ENCODE measurements at places on chromosomes 6 and 20. TPM values are rescaled to one million over a fixed set of nuclear protein-coding genes. Genes with fewer than 3 reads are reported as not detected.

DNA sequence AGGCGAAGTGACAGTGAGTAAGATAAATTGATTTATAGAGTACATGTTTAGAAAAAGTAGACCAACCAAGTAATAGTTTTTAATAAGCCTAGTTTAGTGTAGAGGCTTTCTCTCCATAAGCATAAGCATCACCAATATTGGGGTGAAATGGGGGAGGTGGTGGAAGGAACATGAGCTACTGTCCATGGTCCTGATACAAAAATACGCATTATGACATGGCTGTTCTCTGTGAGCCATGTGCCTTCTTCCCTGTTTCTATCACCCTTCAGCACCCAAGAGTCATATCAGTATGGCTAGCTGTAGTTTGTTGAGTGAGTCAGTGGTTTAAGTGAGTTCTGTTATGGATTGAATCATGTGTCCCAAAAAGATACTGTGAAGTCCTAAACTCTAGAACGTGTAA, 150.8 kb downstream of the EDN1 start:
- H3K27ac ChIP-seq: no peak overlapping the region
- H3K4me3 ChIP-seq: no peak overlapping the region
- DNase-seq: no peak
- no peaks in the 10 kb centered on the region for H3K4me1 ChIP-seq
- no peaks in the 10 kb centered on the region for H3K36me3 ChIP-seq
- peaks cover 14% of the 10 kb centered on the region for H3K27me3 ChIP-seq

DNA sequence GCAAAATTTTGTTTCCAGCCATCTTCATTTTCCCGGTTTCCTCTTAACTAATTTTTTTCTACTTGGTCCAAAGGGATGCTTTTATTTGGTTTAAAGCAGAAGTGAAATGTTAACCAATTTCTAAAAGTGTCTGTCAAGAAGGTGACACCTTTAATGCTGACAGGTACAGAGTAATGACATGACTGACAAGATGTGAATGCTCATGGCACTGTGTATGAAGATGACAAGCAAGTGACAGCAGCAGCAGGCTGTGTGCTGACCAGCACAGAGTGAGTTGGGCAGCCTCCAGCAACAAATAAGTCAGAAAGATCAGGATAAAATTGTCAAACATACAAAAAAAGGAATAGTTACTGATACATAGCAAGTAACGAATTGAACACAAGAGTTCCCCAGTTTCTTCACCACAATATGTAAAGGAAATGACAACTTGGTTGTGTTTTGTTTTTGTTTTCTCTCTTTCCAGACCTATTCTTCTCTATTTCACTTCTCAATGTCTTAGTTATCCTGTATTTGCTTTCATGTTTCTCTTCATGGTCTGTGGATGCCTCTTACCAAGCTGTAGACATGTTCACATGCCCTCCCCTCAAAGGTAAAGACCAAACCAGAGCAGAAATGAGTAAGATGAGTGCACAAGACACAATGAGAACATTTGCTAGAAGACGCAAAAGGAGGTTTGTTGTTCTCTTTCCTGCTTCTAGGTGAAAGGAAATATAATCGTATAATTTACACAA, 174.9 kb downstream of the FRK start:
- no peak overlapping the region for H3K4me3 ChIP-seq
- H3K4me1 ChIP-seq: peaks cover 8% of the 10 kb centered on the region
- no peak overlapping the region for H3K27ac ChIP-seq
- no peaks in the 10 kb centered on the region for H3K36me3 ChIP-seq
- H3K27me3 ChIP-seq: no peaks in the 10 kb centered on the region

DNA sequence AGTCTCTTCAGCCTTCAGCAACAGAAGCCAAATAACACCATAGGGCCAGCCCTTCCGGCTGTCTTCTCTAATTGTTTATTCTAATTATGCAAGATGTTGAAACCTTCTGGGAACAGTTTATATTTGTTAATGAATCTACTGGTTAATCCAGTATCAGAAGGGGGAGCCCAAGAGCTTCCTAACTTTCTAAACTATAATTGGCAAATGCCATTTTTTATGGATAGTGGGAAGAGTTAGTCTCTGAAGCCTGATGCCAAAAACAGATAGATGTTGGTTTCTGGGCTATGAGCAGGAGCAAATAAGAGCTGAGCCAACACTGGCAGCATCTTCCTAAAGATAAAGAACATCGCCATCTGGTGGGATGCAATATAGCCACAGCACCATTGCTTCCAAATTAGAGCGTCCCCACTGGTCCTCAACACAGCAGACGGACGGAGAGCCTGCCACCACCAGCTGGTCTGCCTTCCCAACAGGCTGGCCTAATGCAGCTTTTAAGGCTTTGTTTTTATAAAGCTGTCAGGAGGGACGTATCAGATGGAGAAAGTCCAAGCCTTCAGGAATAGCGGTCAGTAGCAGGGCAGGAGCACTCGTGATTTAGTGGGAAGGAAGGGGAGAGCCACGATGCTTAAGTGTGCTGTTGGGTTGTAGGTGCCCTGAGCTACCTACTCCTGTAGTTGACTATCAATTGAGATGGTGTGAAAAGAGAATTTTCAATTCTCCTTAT, 118.8 kb downstream of the RALGAPA2 start:
- DNase-seq: peak; percentile 42
- H3K4me1 ChIP-seq: no peaks in the 10 kb centered on the region
- H3K27me3 ChIP-seq: no peaks in the 10 kb centered on the region
- H3K4me3 ChIP-seq: no peak overlapping the region
- H3K36me3 ChIP-seq: peaks cover 5% of the 10 kb centered on the region

The C20orf96 gene
- 40.8 TPM for total RNA-seq

- H3K27ac ChIP-seq: no peak overlapping the region
- DNase-seq: no peak
- H3K36me3 ChIP-seq: peaks cover 9% of the 10 kb centered on the region
- no peaks in the 10 kb centered on the region for H3K27me3 ChIP-seq
These were observed 868.3 kb upstream of the FLRT3 start for GRCh38 chr20:15205719-15206118.
